Head of caudate nucleus (tissue), 42 donors: ENCODE measurements at places on chromosomes 7 and 10.

- no peak for DNase-seq
Measured at GRCh38 chr10:77163670-77164348, 473.8 kb downstream of the KCNMA1 start.

DNA sequence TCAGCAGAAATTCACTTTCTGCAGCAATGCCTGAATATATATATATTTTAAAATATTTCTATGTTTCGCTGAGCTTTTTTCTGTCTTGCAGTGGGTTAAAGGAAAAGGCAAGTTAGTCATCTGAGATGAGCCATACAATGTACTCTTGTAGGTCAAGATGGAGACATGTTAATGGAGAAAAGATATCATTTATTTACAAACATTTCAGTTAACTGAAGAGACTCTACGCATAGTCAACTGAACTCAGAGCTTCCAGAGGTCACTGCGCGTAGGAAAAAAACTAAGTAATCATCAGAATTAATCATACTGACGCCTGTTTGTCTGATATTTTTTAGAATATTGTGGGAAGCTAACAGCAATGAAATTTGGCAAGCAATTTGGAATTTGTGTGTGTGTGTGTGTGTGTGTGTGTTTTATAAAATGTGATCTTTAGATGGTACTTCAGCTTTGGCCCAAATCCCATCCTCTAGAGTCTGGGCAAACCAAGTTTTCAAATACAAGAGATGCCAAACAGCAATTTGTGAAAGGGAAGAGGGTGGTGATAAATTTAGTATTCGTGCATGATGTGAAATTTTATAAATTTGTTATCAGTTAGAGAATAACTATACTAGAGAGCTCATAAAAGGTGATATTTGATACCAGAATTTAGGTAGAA lies 193.9 kb upstream of the AGR3 start:
- no peak for DNase-seq

- no peak for DNase-seq
Measured at GRCh38 chr10:5550621-5551530, 26.1 kb downstream of the CALML3 start.

DNA sequence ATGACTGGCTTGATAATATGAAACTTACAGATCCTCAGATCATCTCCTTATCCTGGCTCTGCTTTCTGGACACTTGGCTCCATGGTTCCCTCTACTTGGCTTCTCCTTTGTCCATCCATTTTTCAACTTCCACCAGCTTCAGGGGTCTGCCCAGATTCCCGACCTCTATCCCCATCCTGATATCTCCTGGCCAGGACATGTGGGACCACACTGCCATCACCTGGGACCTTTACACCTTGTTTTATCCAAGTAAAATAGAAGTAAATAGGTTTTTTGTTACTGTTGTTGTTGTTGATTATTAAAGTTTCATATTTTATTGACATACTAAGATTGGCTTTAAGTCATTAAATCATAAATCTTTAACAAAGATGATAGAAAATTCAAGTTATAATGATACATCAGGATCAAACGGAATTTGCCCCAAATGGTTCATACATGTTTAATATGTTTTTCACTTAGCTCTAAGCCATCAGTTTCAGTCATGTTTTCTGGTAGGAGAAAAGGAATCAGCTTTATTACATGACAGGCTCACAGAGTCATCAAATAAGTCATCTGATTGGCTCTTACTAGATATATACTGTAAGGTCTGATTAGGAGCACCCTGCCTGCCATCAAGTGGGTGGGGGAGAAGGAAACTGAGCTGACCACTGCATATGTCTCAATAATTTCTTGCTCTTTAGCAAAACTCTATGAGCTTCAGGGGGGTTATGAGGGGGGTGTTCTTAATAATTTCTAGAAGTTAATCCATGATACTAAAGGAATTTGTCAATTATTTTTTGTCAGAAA lies 111.5 kb upstream of the AHR start:
- DNase-seq, result no peak

DNA sequence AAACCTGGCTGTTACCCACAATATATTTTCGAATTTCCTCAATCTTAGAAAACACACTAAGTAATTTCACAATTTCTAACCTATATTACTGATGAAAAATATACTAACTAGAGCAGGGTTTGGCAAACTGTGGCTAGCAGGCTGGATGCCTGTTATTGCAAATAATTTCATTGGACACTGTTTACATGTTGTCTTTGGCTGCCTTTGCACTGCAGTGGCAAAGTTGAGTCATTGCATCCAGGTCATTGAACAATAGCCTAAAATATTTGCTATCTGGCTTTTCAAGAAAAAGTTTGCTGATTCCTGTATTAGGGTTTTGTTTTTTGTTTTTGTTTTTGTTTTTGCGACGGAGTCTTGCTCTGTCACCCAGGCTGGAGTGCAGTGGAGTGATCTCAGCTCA lies 47.2 kb downstream of the KIF11 start:
- DNase-seq, result no peak

DNA sequence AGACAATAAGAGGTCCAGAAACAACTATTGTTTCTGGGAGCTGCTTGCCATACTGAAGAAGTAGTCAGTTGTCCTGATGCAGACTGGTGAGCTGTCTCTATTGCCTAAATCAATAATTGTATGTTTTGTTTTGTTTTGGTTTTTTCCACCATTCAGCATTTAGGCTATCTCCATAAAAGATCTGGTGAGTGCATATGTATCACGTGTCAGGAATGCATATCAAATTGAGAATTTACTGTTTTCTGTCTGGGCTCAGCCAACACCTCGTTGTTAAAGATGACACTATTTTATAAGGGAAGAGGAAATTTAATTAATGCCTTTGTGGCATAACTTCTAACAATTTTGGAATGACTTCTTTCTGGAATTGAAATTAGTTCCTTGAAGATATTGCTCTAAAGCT lies 66.2 kb downstream of the SORCS1 start:
- DNase-seq, result no peak

- DNase-seq, result no peak
Measured at GRCh38 chr7:1354661-1355567, 104.4 kb downstream of the MICALL2 start.

GRCh38 chr7:138945821-138946220 lies 35.4 kb downstream of the KIAA1549 start:
- DNase-seq, result no peak

DNA sequence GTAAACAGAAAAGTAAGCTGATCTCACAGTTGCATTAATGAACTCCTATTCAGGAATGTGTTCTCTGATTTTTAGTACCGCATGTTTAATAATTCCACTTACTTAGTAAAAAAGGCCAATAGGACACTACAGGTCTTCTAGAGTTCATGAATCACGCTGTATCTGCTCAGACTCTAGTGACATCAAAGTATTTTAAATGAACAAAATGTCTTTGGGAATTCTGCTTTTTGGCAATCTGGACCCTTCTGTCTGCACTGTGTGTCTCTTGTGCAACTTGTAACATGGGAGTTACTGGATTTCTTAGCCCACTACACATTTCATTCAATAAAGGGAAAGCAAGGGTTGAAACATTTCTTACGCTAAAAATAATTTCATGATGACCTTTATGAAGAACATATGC lies 50.2 kb downstream of the RABGEF1 start:
- no peak for DNase-seq

DNA sequence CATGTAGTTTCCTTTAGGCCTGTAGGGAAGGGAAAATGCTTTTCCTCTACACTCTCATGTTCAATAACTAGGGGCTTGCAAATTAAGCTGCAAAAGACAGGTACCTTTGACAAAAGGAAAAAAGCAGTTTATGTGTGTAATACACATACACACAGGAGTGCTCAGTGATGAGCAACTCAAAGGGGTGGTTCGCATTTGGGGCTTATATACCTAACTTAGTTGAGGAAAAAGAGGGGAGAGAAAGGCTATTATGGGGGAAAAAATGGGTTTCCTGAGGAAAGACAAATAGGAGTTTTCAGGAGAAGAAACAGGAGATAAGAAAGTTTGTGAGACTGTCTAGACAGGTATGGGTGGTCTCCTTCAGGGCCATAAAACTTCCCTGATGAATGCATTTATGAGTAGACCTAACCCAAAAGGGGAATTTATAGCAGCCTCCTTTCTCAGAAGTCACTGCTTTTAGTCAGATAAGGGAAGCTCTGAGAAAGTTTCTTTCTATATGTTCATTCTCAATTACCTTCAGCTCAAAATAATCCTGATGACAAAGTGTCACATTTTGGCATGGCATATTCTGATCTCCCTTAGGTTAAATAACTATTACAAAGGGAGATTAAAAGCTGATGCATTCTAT lies 55.2 kb upstream of the EZH2 start:
- DNase-seq, result no peak
